ENCODE measurements at places on chromosomes 12 and 14. TPM values are rescaled to one million over a fixed set of nuclear protein-coding genes. Genes with fewer than 3 reads are reported as not detected.

- DNase-seq, result no peak
Observed at GRCh38 chr12:44490181-44490580, 385.9 kb downstream of the NELL2 start.

- DNase-seq, result no peak
Observed at GRCh38 chr12:38515912-38516311, 199.3 kb downstream of the ALG10B start.

GRCh38 chr14:101587441-101587911, 26.2 kb downstream of the DIO3 start:
- peak; percentile 9 for DNase-seq

GRCh38 chr12:75162845-75163244, 46.8 kb downstream of the KCNC2 start:
- DNase-seq, result no peak

Gene KITLG
- total RNA-seq, result 8.0 TPM

Gene PTHLH
- 2.2 TPM for total RNA-seq

Data from right cardiac atrium (tissue), 5 donors.